ENCODE measurements at places on chromosomes 1 and 21. TPM values are rescaled to one million over a fixed set of nuclear protein-coding genes. Genes with fewer than 3 reads are reported as not detected.

MANEAL gene
- 37.0 TPM for polyA plus RNA-seq

PLA2G2D gene
- not detected for polyA plus RNA-seq

COL8A2 gene
- 0.98 TPM for polyA plus RNA-seq

LRRN2 gene
- polyA plus RNA-seq, result 3.3 TPM

YARS1 gene
- 40.1 TPM for polyA plus RNA-seq

BROX gene
- polyA plus RNA-seq, result 22.6 TPM

FCRL2 gene
- not detected for polyA plus RNA-seq

SMCP gene
- not detected for polyA plus RNA-seq

HOOK1 gene
- 27.5 TPM for polyA plus RNA-seq

GNPAT gene
- polyA plus RNA-seq, result 58.6 TPM

LGR6 gene
- not detected for polyA plus RNA-seq

ACKR1 gene
- polyA plus RNA-seq, result 3.3 TPM

F5 gene
- 0.10 TPM for polyA plus RNA-seq

OR11L1 gene
- polyA plus RNA-seq, result not detected

LAMC1 gene
- polyA plus RNA-seq, result 4.2 TPM

IPP gene
- polyA plus RNA-seq, result 4.1 TPM

RGS13 gene
- polyA plus RNA-seq, result not detected

SH2D2A gene
- not detected for polyA plus RNA-seq

OR6N1 gene
- polyA plus RNA-seq, result not detected

ZYG11B gene
- 48.7 TPM for polyA plus RNA-seq

TAS1R3 gene
- polyA plus RNA-seq, result 1.2 TPM

SLC22A15 gene
- 1.7 TPM for polyA plus RNA-seq

RBM11 gene
- polyA plus RNA-seq, result 20.0 TPM

KIF17 gene
- polyA plus RNA-seq, result 8.7 TPM

PGBD5 gene
- 16.3 TPM for polyA plus RNA-seq

NTNG1 gene
- not detected for polyA plus RNA-seq

BSND gene
- polyA plus RNA-seq, result not detected

TMCC2 gene
- polyA plus RNA-seq, result 32.2 TPM

ATF3 gene
- polyA plus RNA-seq, result 3.4 TPM

GPR37L1 gene
- polyA plus RNA-seq, result not detected

CYYR1 gene
- 0.58 TPM for polyA plus RNA-seq

TGFB2 gene
- 0.16 TPM for polyA plus RNA-seq

SPRR2D gene
- not detected for polyA plus RNA-seq

TMEM81 gene
- polyA plus RNA-seq, result 7.7 TPM

SPATA1 gene
- 0.17 TPM for polyA plus RNA-seq

ESRRG gene
- 4.9 TPM for polyA plus RNA-seq

LCE1A gene
- not detected for polyA plus RNA-seq

SPRR3 gene
- not detected for polyA plus RNA-seq

BSDC1 gene
- 158 TPM for polyA plus RNA-seq

TMCO2 gene
- not detected for polyA plus RNA-seq

AGTRAP gene
- 4.4 TPM for polyA plus RNA-seq

LAMTOR2 gene
- 82.6 TPM for polyA plus RNA-seq

CRP gene
- polyA plus RNA-seq, result 0.98 TPM

C8A gene
- polyA plus RNA-seq, result not detected

SLAMF1 gene
- polyA plus RNA-seq, result not detected

RIMS3 gene
- 36.9 TPM for polyA plus RNA-seq

KRTAP19-3 gene
- polyA plus RNA-seq, result not detected

GBP5 gene
- polyA plus RNA-seq, result not detected

CD1C gene
- polyA plus RNA-seq, result not detected

ERMAP gene
- polyA plus RNA-seq, result 10.2 TPM

LRRC39 gene
- 10.3 TPM for polyA plus RNA-seq

Measured in neural cell (in vitro differentiated cells).